K562 (cell line): ENCODE measurements at places on chromosomes 2 and 18. TPM values are rescaled to one million over a fixed set of nuclear protein-coding genes. Genes with fewer than 3 reads are reported as not detected.

The LAMA3 gene
- polyA plus RNA-seq: not detected in 2 replicates

The CNNM3 gene
- 7.1 and 9.9 TPM in 2 replicates for polyA plus RNA-seq

The FHOD3 gene
- not detected in 2 replicates for polyA plus RNA-seq

The TNS1 gene
- 1.1 and 1.4 TPM in 2 replicates for polyA plus RNA-seq

The SLC14A1 gene
- 0.19 TPM in 1 of 2 replicates, not detected in the other for polyA plus RNA-seq

The NOSTRIN gene
- polyA plus RNA-seq: 41.7 and 59.4 TPM in 2 replicates

The SKA1 gene
- polyA plus RNA-seq: 41.9 and 46.0 TPM in 2 replicates

The PSMD1 gene
- 103 and 105 TPM in 2 replicates for polyA plus RNA-seq

The RFTN2 gene
- 0.05 TPM in 1 of 2 replicates, not detected in the other for polyA plus RNA-seq

The RFX8 gene
- polyA plus RNA-seq: not detected in 2 replicates

The MTERF4 gene
- 24.7 and 36.8 TPM in 2 replicates for polyA plus RNA-seq

The STK36 gene
- polyA plus RNA-seq: 9.7 and 10.3 TPM in 2 replicates

The SCN1A gene
- polyA plus RNA-seq: not detected in 2 replicates

The PLCD4 gene
- not detected in 2 replicates for polyA plus RNA-seq

The NOL4 gene
- not detected in 2 replicates for polyA plus RNA-seq

The COL4A3 gene
- not detected in 2 replicates for polyA plus RNA-seq

The MPP4 gene
- polyA plus RNA-seq: not detected in 2 replicates

The BUB1 gene
- 85.3 and 92.0 TPM in 2 replicates for polyA plus RNA-seq

The WDR43 gene
- polyA plus RNA-seq: 53.6 and 58.3 TPM in 2 replicates

The POTEJ gene
- not detected in 2 replicates for polyA plus RNA-seq

The SP9 gene
- polyA plus RNA-seq: 0.20 and 0.23 TPM in 2 replicates

The CNTNAP5 gene
- not detected in 2 replicates for polyA plus RNA-seq

The CYTIP gene
- 0.03 and 0.22 TPM in 2 replicates for polyA plus RNA-seq

The CDK5R2 gene
- polyA plus RNA-seq: not detected in 2 replicates

The REG3A gene
- polyA plus RNA-seq: not detected in 2 replicates

The EPB41L3 gene
- not detected in 2 replicates for polyA plus RNA-seq

The TTC31 gene
- polyA plus RNA-seq: 30.5 and 30.9 TPM in 2 replicates

The ALKAL2 gene
- not detected in 2 replicates for polyA plus RNA-seq

The GPR155 gene
- 0.04 and 0.36 TPM in 2 replicates for polyA plus RNA-seq

The ALPG gene
- polyA plus RNA-seq: not detected in 2 replicates

The EGR4 gene
- not detected in 2 replicates for polyA plus RNA-seq

The CDH19 gene
- polyA plus RNA-seq: not detected in 2 replicates

The HOXD11 gene
- polyA plus RNA-seq: not detected in 2 replicates

The SFTPB gene
- polyA plus RNA-seq: not detected in 2 replicates

The DYNAP gene
- not detected in 2 replicates for polyA plus RNA-seq

The XDH gene
- polyA plus RNA-seq: not detected in 2 replicates

The GRP gene
- not detected in 2 replicates for polyA plus RNA-seq

The TRPM8 gene
- not detected in 2 replicates for polyA plus RNA-seq

The BOLL gene
- 0.09 and 0.12 TPM in 2 replicates for polyA plus RNA-seq

The GATA6 gene
- 0.13 TPM in 1 of 2 replicates, not detected in the other for polyA plus RNA-seq

The MAT2A gene
- polyA plus RNA-seq: 582 and 610 TPM in 2 replicates

The KIF1A gene
- polyA plus RNA-seq: 0.12 and 0.15 TPM in 2 replicates

The ROCK1 gene
- polyA plus RNA-seq: 8.7 and 16.7 TPM in 2 replicates
